Activated T-helper 1 cell treated with anti-CD3 and anti-CD28 coated beads, Interleukin-12 subunit alpha, Interleukin-12 subunit beta, Interleukin-2, Interleukin-4 antibody, amounts not matched to agents 30 ng/mL and 10 ng/mL and 1 ng/mL, durations not matched to agents 14 hours and 24 hours and 36 hours (primary cell): ENCODE measurements at places on chromosomes 16 and 17.

GRCh38 chr17:71926746-71927398, 193.9 kb upstream of the SOX9 start:
- no peak for DNase-seq

- no peak for DNase-seq
Observed at GRCh38 chr16:8920645-8921346, 38.6 kb downstream of the LITAFD start.

DNA sequence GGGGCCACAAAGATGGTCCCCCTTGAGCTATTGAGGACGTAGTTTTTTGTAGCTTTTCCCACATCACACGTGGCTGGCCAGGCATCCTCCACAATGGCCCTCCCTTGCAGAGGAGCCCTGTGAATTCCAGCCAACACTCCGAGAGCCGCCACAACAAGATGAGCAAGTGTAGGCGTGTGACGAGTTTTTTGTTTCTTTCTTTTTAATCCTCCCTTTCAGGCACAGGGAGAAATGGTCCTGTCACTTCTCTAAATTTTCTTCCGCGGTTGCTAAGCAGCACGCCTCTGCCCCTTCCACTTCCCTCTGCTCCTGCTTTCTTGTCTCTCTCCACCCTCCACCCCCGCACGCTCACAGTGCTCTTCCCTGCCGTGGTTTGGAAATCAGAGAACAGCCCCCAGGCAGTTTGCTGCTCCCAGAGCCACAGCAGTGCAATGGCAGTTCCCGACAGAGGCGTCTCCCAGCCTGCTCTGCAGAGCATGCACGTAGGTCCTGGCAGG, 68.0 kb upstream of the MRTFB start:
- DNase-seq = no peak

GRCh38 chr16:66275775-66276428, 90.6 kb upstream of the CDH5 start:
- no peak for DNase-seq

DNA sequence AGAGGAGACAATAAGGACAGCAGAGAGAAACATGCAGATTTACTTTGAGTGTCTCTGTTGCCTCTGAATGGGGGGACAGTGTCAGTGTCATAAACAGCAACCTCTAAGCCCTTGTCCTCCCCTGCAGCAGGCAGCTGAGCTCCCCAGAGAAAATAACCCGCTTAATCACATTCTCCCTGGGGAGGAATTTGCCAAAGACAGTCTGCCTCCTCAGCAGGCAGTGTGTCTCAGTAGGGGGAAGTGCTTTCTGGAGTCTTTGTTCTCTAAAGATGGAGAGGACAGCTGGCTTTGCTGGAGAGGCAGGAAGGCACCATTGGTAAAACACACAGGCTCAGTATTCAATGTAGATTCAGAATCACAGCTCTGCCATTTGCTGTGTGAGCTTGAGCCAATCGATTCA, 16.1 kb downstream of the TEKT5 start:
- no peak for DNase-seq

DNA sequence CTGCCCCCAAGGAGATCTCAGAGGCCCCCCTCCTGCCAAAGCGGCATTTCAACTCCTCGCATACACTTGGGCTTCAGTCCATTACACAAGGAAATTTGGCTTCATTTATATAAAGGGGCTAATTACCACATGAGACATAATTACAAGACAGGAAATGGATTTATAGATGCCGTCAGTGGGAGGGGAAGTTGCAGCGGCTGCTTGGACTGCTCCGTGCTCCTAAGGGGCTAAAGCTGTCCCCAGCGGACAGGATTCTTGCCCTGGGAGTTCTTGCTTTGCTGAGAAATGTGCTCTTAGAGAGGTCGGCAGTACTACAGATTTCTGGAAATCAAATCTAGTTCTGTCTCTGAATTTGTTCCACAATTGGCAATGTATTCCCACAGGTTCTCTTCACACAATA, 57.2 kb upstream of the NLK start:
- DNase-seq = no peak

DNA sequence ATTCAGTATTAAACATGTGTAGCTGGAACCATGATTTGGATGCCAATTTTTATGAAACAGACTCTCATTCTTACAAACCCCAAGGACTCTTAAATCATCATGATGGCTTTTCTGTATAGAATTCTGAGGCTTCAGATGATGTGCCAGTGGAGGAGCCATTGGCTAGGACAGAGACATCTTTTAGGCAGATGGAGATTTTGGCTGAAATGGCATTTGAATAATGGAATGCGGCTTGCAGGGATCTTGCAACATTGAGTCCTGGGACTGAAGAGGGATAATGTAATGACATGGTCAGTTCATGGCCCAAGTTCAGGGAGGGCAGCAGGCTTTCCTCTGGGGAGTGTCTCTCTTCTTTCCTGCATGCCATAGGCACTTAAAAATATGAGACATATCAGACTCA, 172.4 kb downstream of the ABCA8 start:
- no peak for DNase-seq

DNA sequence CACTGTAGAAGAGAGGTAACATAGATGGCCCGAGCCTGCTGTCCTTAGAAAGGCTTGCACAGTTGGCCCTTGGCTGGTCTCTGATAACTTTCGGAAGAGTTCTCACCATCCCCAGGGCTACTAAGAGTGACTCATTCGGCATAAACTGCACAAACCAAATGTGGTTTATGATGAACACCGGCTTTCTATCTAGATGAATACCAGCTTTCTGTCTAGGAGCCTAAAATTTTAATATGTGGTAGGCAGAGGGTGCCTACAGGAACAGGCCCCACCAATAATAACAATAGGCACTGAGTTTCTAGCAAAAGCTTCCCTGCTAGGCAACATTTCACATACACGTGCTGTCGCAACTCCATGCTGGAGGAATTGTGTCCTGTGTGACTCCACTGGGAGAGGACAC, 15.4 kb downstream of the CNOT1 start:
- DNase-seq = no peak

DNA sequence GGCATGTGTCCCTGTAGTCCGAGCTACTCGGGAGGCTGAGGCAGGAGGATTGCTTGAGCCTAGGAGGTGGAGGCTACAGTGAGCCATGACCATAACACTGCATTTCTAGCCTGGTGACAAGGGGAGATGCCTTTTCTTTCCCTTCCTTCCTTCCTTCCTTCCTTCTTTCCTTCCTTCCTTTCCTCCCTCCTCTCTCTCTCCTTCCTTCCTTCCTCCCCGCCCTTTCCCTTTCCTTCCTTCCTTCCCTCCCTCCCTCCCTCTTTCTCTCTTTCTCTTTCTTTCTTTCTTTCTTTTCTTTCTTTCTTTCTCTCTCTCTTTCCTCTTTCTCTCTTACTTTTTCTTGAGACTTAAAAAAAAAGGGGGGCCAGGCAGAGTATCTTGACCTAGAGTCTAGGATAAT, 3.1 kb upstream of the CEP20 start:
- DNase-seq = no peak

DNA sequence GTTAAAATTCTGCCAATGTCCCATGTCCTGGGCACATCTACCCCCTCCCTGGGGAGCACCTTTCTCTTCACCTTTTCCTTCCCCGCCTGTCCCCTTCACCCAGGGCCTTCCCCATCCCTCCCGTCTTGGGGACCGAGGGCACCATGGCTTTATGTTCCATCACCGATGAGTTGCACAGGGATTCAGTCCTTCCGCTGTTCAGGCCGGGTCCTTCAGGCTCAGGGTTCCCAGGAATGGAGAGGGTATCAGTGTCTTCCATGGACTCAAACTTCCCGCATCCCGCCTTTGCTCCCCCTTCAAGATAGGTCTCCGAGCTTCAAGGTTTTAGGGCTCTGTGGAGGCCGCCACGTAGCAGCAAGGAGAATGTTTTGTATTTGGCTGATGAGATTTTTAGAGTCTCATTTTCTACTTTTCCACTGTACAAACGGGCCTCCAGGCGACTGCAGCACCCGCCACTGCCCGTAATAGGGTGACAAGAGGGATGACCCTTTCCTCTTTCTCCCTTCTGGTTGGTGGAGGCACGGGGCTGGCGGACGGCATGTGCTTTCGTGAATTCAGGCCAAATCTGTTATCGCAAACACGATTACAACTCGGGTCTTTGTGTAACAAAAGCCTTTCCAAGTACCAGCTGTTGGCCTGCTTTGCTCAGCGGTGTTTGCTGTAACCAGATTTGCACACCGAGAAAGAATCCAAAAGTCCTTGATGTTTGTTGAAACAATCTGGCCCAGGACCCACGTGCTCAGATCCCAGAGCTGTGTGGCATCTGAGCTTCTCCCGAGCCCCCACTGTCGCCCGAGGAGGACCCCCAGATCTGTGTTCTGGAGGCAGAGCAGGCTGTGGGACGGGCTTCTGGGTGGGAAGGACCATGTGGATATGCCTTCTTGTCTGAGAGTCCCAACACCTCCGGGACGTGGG, 236.3 kb downstream of the SEC14L1 start:
- no peak for DNase-seq

- no peak for DNase-seq
Observed at GRCh38 chr16:85707528-85708095, 18.9 kb upstream of the GINS2 start.

DNA sequence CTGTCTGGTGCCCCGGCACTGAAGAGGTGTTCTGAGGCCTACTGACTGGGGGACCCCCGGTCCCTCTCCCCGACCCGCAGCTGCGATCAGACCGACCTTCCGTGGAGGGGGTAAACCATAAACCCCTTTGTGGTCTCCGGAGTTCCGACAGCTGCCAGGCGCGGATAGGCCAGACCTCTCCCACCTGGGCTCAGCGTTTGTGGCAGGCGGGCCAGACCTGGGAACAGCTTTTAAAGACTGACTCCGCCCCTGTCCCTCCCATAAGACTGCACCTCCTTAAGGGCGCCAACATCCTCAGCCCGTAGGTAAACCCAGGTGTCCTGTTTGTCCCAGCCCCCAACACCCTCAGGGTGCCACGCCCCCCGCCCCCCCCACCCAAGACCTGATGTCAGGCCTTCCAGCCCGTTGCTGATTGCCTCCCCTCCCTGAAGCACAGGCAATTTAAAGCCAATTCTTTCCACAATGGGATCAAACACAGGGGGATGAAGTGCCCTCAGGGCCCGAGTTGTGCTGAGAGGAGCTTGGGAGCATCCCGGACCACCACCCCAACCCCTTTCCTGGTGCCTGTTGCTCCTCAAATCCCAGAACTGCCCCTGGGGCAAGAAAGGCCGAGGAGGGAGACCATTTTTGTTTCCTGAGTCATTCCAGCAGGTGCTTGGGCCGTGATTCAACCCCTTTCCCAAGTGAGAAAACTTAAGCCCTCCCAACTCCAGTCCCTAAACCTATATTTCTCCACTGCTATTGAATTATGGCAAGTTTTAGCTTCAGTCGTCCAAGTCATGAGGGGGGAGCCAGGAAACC, at the start of gene SOX15:
Gene SOX15 (minus strand): TSS at position 204 of the 801 bp plus-strand sequence. CDS start 418 bp downstream, outside the sequence.
- no peak for DNase-seq

GRCh38 chr17:2064980-2065785, 10.3 kb downstream of the HIC1 start:
- peak; percentile 55 for DNase-seq

GRCh38 chr16:79267146-79267545, 333.4 kb downstream of the MAF start:
- DNase-seq = no peak

DNA sequence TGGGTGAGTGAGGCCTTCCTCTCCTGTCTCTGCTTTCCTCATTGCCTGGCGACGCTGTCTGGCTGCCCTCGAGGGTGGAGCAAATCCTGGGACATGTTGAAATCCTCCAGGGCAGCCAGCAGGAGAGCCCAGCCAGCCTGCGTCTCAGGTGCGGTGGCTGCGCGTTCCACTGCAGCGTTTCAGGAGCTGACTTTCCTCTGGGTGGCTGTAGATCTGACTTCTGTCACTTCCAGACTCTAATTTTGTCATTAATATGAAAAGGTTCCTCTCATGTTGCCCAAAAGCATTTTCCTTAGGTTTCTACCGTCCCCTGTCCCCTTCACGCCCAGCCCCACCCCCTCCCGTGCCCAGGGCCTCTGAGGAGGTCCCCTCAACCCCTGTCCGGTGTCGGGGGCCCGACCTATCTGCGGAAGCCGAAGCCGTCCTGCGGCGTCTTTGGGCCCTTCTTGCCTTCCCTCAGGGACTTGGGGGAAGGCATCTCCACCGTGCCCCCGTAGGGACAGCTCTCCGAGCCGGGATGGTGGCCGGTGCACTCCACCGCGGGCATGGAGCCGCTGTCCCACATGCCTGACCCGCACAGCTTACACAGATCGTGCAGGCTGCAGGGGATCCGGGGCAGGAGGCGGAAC, 95.1 kb downstream of the TBC1D16 start:
- DNase-seq = no peak

GRCh38 chr17:76536511-76537287, 810 bp downstream of the CYGB start:
- no peak for DNase-seq

DNA sequence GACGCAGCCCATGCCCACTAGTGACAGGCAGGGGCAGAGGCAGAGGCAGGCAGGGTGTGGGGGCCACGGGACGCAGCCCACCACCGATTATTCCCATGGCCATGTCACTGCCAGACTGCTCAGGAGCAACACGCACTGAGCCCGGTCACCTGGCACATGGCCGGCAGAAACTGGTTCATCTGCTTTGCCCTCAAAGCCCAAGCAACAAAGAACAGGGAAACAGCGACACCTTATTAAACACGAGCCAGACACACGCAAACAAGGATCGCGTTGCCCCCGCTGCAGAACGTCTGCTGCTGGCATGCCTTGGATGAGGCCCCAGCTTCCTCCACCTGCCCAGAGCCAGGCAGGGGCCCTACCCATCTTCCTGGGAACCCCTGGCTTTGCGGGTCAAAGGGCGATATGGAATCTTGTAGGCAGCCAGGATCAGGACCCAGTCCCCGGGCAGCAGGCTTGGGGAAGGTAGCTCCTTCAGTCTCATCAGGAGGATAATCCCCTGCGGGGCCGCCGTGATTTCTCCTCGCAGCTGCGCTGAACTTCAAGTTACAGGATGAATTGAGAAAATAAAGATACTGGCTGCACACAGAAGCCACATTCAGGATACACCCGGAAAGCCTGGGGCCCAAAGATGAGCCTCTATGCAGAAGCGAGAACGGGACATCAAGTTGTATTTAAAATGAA, 4.8 kb downstream of the TBC1D16 start:
- DNase-seq = no peak

DNA sequence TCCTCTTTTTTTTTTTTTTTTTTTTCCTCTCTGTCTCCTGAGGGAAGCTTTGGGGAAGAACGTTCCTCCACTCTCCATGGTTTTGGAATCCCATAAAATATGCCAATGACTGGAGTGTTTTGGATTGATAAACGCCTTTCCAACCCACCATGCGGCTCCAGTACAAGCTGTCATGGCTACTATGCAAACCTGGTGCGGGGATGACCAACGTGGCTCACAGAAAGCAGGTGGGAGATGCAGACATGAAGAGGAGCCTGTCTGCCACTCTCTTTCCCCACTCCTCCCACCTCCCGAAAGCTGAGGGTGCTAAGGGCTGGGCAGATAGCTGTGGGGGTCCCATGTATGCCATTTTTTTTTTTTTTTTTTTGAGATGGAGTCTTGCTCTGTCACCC, 69.9 kb upstream of the SEC14L1 start:
- no peak for DNase-seq

DNA sequence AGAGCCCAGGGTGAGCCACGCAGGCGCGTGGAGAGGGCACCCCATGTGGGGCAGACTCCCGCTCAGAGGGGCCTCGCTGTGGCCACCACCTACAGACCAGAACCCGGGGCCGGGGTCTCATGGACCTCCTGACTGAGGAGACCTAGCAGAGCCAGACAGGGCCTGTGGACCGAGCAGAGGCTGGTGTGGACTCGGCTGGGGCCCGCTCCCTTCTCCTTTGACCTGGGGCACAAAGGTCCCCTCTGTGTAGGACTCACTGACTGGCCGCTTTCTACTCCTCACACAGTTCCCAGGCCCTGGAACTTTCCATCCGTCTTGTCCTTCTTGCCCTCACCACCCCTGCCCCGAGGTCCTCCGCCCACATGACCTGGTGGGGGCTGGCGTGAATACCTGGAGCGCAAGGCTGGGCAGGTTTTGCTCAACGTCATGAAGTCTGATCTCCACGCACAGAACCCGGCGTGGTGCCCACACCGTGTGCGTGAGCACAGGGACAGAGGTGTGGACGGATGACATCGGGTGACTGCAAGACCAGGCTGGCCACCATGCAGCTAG, 44.7 kb upstream of the ACSF3 start:
- DNase-seq = no peak
